ENCODE measurements at places on chromosomes 1 and 21.
A peak's percentile ranks its signal among the peaks of the same experiment; 100 is the strongest.

DNA sequence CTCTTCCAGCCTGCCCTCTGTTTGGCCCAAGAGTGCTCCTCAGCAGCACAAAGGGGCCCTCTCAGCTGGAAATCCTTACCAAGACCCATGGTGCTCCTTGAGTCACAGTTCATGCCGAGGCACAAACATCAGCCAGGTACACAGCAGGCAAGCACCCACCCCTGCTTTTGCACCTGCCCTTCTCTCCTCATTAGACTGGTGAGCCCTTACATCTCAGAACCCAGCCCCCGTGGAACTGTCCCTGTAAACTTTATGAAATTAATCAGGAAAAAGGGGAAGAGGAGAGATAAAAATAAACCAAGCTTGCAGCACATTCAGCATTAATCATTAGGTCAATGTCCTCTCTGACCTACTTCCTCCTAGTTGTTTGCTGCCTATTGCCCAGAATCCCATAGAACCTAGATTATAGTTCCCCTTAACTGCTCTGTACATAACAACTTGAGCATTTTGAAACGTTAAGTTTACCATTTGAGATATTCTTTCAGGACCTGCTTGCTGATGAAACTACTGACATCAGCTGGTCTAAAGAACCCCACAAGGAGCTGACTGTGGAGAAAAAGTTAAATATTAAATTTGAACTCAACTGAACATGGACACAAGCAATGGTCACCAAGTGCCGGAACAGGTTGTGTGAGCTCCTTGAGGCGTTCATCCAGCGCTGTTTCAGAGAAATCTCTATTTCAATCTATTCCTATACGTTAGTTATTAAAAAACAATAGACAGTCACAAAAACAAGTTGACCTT, 738.4 kb downstream of the MATN1 start:
- no peak overlapping the region for H3K4me3 ChIP-seq
- H3K4me1 ChIP-seq = peaks cover 12% of the 10 kb centered on the region
- no peak for DNase-seq

DNA sequence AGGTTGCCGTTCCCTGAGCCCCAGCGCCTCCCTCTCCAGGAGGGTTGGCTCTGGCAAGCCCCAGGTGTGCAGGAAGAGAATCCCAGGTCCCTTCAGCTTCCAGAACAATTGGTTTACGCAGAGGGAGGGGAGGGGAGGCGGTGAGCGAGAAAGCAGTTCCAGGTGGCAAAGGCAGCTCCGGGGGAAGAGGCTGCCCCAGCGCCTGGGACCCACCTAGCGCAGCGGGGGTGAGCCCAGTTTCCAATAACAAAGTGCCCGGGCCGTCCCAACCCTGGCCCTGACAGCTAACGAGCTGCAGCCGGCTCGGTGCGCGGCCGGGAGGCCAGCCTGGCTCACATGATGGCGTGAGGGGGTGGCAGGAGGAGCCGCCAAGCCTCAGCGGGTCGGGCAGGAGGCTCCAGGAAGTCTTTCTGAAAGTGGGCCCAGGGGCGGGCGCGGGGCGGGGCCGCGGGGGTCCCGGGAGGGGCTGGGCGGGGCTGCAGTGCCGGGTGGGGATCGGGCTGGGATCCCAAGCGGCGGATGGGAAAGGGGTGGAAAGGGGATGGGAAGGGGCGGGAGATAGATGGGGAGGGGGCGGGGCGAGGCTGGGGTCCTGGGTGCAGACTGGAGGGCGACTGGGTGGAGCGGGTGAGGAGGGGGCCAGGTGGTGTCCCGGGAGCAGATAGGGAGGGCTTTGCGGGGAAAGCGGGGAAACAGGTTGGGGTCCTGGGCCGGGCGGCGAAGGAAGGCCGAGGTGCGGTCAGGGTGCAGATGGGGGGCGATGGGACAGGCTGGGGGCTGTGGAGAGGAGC, 22.8 kb downstream of the DHRS3 start:
- no peaks in the 10 kb centered on the region for H3K36me3 ChIP-seq
- no peak overlapping the region for H3K27ac ChIP-seq
- H3K4me1 ChIP-seq = peaks cover 12% of the 10 kb centered on the region
- H3K4me3 ChIP-seq = peak overlapping the region; percentile 76
- DNase-seq = peak; percentile 48

DNA sequence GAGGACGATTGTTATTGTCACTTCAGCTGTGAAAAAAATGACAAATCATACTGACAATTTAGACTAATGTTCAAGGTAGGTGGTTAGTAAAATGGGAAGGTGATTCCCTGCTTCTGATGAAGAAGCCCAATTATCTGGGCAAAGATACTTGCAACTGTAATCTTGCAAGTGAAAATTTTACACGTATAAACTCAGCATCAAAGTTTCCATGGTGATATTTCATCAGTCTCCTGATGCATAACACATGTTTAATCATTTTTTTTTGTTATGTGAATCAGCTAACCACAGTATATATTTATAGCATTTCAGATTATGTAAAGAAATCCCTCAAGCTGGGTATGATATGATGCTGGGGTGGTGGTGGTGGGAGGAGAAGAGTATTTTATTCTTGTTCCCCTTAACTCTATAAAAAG, 16.4 kb upstream of the KCNK1 start:
- DNase-seq = no peak
- H3K4me3 ChIP-seq = no peak overlapping the region
- no peaks in the 10 kb centered on the region for H3K36me3 ChIP-seq
- no peak overlapping the region for H3K27ac ChIP-seq
- peaks cover 1% of the 10 kb centered on the region for H3K4me1 ChIP-seq

DNA sequence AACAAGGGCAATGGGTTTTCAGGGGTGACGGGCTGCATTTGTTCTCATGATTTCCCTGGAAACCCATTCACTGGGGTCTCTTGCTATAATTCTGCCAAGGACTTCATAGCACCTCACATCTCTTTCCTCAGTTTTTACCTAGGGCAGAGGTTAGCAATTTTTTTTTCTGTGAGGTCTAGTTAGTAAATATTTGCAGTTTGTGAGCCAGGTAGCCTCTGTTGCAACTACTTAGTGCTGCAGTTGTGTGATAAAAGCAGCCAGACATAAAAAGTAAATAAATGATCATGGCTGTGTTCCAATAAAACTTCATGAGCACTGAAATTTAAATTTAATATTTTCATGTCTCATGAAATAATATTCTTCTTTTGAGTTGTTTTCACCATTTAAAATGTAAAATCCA, 37.7 kb downstream of the IFI44 start:
- H3K4me3 ChIP-seq = no peak overlapping the region
- H3K36me3 ChIP-seq = no peaks in the 10 kb centered on the region
- no peak for DNase-seq
- H3K27ac ChIP-seq = no peak overlapping the region
- H3K4me1 ChIP-seq = no peaks in the 10 kb centered on the region
- no peaks in the 10 kb centered on the region for H3K27me3 ChIP-seq

DNA sequence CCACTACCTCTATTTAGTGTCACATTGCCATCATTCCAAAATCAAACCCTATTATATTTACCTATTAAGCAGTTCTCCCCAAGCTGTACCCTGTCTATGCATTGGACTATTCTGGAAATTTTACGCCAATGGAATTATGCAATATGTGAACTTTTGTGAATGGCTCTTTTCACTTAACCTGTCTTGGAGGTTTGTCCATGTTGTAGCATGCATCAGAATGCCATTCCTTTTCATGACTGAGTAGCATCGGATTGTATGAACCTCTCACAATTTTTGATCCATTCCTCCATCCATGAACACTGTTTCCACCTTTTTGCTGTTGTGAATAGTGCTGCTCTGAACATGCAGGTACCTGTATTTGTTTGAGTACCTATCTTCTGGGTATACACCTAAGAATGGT, 33.7 kb downstream of the FAM163A start:
- no peak overlapping the region for H3K4me3 ChIP-seq
- H3K36me3 ChIP-seq = no peaks in the 10 kb centered on the region
- no peaks in the 10 kb centered on the region for H3K4me1 ChIP-seq
- no peak overlapping the region for H3K27ac ChIP-seq
- no peak for DNase-seq

DNA sequence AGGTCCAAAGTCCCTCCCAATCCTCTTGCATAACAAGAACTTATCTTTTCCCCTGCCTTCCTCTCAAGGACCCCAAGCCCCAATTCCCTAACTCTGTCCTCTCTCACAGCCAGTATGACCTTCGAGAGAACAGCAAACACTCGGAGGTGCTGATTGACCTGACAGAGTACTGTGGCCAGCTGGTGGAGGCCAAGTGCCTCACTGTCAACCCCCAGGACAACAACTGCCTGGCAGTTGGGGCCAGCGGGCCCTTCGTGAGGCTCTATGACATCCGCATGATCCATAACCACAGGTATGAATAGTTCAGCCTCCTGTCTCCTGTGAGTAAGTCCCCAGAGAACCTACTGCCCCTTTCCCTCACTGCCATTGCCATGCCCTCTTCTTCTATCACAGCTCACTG, 29.9 kb upstream of the TMEM222 start:
- H3K36me3 ChIP-seq = peaks cover 24% of the 10 kb centered on the region
- no peak overlapping the region for H3K4me3 ChIP-seq

GRCh38 chr1:91699339-91699974, 186.5 kb downstream of the TGFBR3 start:
- H3K27me3 ChIP-seq = no peaks in the 10 kb centered on the region
- no peak for DNase-seq
- no peak overlapping the region for H3K4me3 ChIP-seq
- H3K4me1 ChIP-seq = peaks cover 8% of the 10 kb centered on the region
- H3K36me3 ChIP-seq = no peaks in the 10 kb centered on the region

DNA sequence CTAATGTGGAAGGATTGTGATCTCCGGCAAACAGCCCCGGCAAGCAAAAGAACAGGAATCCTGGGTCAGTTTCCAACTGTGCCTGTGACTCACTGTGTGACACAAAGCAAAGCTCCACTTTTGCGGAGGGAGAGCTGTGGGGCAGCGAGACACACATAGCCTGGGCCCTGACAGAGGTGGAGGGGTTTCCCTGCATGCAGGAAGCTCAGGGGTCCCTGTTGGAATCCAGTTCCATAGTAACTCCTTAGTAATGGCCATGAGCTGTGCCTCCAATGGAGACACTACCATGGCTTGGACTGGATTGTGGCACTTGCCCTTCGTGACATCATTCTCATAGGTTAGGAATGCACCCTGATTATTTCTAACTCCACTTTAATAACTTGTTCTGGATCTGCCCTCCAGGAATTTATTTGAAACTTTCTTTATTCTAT, 47.0 kb upstream of the ATF3 start:
- H3K27ac ChIP-seq = no peak overlapping the region
- H3K27me3 ChIP-seq = peaks cover 7% of the 10 kb centered on the region
- no peak for DNase-seq
- H3K36me3 ChIP-seq = no peaks in the 10 kb centered on the region
- peaks cover 4% of the 10 kb centered on the region for H3K4me1 ChIP-seq

DNA sequence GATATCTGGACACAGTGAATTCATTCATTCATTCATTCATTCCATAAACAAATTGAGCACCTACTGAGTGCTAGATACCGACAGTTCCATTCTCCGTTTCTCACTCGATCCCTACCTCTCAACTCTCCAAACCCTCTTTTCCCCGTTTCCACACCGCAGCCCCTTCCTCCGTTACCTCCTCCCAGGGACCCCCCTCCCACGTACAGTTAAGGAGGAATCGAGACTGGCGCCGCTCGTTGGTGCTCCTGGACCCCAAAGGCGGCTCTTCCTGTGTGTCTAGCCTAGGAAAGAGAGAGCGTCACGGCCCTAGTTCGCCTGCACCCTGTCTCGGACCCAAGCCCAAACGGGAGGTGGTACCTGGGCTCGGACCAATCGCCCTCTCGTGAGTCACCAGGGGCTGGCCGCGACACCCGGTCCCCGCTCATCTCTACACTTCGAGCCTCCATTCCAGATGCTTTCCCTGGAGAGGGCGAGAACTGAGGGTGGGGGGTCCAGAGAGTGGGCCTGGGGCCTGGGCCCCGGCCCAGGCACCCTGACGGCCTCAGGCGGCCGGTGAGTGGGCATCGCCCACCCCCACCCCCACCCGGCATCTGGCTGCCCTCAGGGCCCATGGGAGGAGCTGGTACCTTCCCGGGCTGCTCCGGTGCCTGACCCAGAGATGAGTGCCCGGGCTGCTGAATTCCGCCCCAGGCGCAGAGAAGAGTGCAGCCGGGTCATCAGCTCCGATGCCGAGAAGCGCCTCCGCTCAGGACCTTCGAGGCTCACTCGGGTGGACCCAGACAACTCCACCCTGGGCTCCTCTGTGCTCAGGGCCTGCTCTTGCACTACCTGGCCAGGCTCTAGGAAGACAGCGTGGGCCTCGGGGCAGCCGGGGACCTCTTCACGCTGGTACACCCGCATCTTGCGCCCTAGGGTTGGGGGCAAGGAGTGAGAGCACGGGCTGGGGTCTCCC, 4.9 kb downstream of the ARHGEF19 start:
- peak overlapping the region; percentile 69 for H3K27ac ChIP-seq
- H3K36me3 ChIP-seq = peaks cover 4% of the 10 kb centered on the region
- no peaks in the 10 kb centered on the region for H3K27me3 ChIP-seq

DNA sequence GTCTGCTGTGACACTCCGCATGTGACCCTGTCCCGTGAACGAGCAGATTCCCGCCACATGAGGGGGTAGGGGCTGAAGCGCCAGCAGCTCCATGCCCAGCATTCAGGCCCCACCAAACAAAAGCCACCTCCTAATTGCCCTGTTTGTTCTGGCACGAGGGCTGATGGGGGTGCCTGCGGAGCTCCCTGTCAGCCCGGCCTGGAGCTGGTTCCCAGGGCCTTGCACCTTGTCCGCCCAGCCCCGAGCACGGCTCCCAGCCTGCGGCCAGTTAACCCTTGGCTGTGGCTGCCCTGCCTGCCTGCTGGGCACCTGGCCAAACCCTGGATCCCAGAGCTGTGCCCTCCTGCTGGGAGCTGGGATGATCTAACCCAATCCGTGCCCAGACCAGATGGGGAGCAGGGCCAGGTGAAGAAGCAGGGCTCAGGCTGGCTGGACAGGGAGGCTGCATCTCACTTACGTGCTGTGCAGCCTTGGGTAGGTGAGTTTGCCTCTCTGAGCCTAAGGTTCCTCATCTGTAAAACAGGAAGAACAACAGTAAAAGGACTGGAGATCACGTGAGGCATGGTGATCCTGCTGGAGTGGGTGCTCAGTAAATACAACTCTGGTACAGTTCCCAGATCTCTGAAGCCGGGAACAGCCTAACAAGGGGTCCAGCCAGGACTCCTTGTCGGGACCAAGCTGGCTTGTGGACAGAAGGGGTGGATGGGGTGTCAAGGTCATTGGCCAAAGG, 110.9 kb upstream of the IFFO2 start:
- H3K4me3 ChIP-seq = no peak overlapping the region
- H3K27ac ChIP-seq = no peak overlapping the region
- no peaks in the 10 kb centered on the region for H3K27me3 ChIP-seq
- peak; percentile 41 for DNase-seq
- no peaks in the 10 kb centered on the region for H3K36me3 ChIP-seq
- peaks cover 16% of the 10 kb centered on the region for H3K4me1 ChIP-seq

GRCh38 chr1:226541631-226542622, 6.6 kb upstream of the STUM start:
- no peaks in the 10 kb centered on the region for H3K4me1 ChIP-seq
- no peak for DNase-seq
- peaks cover 34% of the 10 kb centered on the region for H3K27me3 ChIP-seq
- no peaks in the 10 kb centered on the region for H3K36me3 ChIP-seq

- DNase-seq = no peak
- no peaks in the 10 kb centered on the region for H3K27me3 ChIP-seq
- no peaks in the 10 kb centered on the region for H3K36me3 ChIP-seq
- H3K4me1 ChIP-seq = peaks cover 5% of the 10 kb centered on the region
- H3K4me3 ChIP-seq = no peak overlapping the region
These were observed 139.4 kb downstream of the RUNX1 start for GRCh38 chr21:34909492-34910292.
